ENCODE measurements at places on chromosomes 6 and 20. TPM values are rescaled to one million over a fixed set of nuclear protein-coding genes. Genes with fewer than 3 reads are reported as not detected.

The HAO1 gene
- total RNA-seq = not detected

The WFDC5 gene
- not detected for total RNA-seq

The BPI gene
- not detected for total RNA-seq

The PSORS1C1 gene
- not detected for total RNA-seq

The TMEM244 gene
- 0.38 TPM for total RNA-seq

The RSPO3 gene
- total RNA-seq = not detected

The TNF gene
- total RNA-seq = 162 TPM

Measured in activated CD8-positive, alpha-beta memory T cell treated with anti-CD3 and anti-CD28 coated beads for 36 hours (primary cell).